Fibroblast of mammary gland (primary cell): ENCODE measurements at places on chromosomes 6 and 20.

- peak; percentile 89 for DNase-seq
Measured at GRCh38 chr6:44049163-44049988, 77.9 kb downstream of the MRPL14 start.

GRCh38 chr20:9474835-9475415 lies 39.5 kb upstream of the LAMP5 start:
- peak; percentile 50 for DNase-seq

- no peak for DNase-seq
Measured at GRCh38 chr20:17358854-17359253, 132.0 kb downstream of the PCSK2 start.

- DNase-seq: no peak
Measured at GRCh38 chr20:49318430-49319207, 40.8 kb upstream of the ZNFX1 start.

DNA sequence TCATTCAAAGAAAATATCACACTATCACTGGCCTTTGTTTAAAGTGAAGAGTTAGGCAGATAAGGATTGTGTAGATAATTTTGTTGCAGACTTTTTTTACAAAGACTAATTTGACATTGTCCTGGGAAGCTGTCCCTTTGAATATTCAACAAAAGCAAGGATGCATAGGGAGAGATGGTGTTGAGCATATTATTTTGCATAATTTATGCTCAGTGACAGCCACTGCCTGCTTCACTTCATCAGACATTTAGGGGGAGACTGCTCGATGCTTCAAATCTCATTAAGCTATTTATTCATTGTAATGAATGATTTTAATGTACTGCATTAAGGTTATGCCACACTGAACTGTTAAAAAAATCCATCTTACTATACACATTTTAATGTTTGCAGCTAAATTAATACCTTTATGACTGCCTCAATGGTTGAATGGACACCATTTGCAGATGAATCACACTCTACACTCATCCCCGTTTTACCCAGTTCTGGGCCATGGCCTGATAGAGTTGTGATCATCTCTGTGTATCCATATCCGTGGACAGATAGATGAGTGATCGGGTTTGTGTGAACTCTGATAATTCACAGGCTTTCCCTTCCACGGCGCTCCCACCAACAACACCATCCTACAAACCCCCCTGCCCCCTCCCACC lies 128.0 kb downstream of the CDH4 start:
- no peak for DNase-seq

DNA sequence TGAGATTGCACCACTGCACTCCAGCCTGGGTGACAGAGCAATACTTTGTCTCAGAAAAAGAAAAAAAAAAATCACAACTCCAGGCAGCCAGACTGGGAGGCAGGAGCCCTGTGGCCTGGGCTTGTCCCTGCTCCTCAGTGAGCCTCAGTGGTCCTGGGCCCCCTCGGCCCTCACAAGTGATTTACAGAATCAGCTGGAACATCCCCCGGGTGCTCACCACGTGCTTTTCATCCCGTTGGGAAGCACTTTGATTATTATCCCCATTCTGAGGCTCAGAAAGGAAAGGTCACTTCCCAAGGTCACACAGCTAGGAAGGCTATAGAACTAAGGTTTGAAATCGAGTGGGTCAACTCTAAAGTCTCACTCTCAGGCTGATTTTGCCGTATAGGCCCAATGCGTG lies 43.1 kb upstream of the TLDC2 start:
- DNase-seq: no peak

DNA sequence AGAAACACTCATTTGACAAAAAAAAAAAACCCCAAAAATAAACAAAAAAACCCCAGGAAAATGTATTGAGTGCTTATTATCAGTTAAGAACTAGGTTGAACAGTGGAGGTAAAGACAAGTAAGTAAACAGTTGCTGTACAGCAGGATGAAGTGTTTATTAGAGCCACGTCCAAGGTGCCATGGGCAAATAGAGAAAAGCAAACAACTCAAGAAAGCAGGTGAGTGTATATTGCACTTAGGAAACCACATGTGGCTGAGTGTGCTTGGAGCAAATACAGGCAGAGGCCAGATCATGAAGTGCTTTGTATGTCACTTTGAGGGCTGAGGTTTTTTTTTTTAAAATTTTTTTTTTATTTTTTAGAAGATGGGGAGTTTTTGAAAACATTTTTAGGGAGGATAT lies 98.3 kb downstream of the MACROD2 start:
- no peak for DNase-seq

DNA sequence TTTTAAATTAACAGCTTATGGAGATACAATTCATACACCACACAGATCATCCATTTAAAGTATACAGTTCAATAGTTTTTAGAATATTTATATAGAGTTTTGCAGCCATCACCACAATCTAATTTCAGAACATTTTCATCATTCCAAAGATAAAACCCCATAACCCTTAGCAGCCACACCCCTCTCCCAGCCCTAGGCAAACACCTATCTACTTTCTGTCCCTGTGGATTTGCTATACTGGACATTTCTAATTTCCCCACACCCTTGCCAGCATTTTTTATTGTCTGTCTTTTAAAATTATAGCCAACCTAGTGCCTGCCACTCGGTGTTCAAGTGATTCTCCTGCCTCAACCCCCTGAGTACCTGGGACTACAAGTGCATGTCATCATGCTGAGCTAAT lies 23.0 kb upstream of the AKAP7 start:
- DNase-seq: no peak

DNA sequence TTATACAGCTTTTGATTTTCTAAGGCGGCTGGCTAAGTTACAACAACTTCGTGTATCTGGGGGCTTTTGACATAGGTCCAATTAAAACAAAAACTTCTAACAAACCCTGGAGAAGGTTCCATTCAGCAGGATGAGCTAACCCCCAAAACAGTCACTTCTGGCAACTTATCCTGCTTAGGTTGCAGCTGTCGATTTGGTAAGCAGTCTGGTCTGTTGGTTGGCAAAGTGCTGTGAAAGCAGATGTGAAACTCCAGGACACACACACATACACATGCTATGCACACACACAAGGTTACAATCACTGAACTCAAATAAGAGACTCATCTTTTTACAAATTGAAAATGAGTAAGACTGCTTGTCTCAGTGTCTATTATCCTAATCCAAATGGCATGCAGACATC lies 119.0 kb upstream of the STMND1 start:
- peak; percentile 97 for DNase-seq
